Osteoblast (primary cell): ENCODE measurements at places on chromosomes 1 and 21. TPM values are rescaled to one million over a fixed set of nuclear protein-coding genes. Genes with fewer than 3 reads are reported as not detected.

DNA sequence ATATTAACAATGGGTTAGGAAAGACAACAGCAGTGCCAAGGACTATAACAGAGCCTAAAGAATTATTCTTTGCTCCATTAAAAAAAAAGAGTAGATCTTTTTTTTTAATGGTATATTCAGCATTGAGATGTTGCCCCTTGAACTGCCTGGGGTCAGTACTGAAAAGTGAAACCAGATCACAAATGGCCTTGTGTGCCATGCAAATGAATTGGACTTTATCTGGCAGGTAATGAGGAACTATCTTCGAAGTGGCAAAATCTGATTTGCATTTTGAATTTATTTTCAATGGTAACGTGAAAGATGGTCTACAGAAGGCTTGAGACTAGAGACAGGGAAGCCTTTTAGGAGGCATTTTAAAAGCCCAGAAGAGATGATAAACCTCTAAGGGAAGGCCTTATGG, 21.4 kb upstream of the PKN2 start:
- no peak for DNase-seq

DNA sequence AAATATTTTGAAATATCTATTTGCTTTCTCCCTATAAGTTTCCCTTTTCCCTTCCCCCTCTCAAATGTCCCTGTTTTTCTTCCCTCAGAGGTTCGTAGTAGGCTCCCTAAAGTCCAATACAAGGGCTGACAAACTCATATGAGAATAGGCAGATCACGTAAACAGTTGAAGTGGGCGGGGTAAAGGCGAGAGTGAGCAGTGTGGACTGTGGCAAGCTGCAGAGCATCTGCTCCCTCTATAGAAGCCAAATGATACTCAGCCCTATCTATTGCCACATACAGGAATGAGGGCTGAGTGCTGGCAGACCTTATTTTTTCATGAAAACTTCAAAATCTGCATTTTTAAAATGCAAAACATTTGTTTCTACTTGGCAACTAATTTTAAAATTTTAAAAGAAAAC, 26.3 kb downstream of the PRDX6 start:
- no peak for DNase-seq

DNA sequence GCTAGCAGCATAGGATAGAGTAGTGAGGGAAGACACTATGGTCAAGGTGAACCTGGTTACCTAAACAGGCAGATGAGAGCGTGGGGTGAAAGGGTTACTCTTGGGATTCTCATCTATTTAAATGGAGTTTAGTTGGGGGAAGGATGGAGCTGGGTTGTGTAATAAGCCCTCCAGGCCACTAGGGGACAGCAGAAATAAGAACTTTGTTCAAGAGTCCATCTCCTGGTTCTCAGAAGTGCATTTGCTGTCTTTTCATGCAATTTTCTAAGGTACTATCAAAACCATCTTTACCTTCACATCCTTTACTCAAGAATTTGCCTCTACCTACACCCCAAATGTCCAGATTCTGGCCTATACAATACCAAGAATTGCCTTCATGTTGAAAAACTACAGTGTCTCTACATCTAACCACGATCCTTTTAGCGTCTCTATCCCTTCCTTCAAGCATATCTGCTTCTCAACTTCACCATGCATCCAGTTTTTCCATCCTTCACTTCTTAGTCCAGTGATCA, 28.0 kb downstream of the SLAMF1 start:
- DNase-seq = no peak

- DNase-seq = no peak
Measured at GRCh38 chr1:217063172-217063908, 340.1 kb upstream of the ESRRG start.

DNA sequence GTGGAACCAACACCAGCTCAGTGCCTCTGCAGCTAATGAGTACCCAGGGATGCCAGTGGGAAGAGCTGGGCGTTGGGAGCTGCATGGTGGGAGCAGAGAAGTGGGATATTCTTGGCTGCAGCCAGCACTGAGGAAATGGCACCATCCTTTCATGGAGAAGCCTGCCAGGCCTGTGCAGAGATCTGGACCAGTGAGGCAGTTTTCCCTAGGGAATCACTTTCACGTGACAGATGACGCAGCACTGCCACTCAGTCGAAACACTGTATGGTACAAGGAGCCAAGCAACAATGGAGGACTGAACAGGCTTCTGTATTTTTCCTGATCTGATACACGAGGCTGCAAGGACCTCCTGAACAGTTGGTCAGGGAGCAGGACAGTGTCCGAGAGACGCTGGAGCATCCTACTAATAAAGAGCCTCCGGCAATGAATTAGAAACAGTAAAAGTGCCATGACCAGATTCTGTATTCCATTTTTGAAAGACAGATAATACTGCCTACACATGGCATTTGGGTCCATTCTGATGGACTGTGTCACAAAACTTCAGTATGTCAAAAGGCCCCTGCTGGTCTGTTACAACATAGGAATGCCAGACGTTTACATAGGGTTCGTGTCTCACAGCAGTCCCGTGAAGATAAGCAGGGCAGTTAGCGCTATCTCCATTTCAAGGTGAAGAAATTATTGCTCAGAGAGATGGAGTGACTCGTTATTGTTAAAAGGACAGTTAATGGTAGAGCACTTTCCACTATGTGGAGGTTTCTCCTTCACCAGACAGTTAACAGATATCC, 44.0 kb upstream of the LMO4 start:
- no peak for DNase-seq

GRCh38 chr1:181089676-181090544, 1.4 kb downstream of the IER5 start:
- peak; percentile 74 for DNase-seq

- DNase-seq = no peak
Measured at GRCh38 chr1:84303314-84303830, 1.9 kb downstream of the SAMD13 start.

DNA sequence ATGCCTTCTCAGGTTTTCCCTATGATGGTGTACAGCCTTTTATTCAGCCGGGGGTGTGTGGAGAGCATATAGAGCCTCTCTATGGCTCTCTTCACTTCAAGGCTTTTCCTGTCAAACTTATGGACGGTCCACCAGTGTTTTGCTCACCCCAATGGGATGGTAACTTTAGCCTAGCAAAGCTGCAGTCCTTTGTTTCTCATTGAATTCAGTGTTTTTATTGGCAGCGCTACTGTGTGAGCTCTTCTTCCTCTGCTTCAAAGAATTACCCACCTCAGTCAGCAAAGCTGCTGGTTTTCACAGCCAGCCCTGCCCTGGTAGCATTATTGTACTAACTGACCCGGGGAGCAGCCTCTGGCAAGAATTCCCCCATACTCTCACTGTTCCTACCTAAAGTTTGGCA, 145.3 kb upstream of the RRP15 start:
- DNase-seq = peak; percentile 19

Gene CFHR3
- 0.36 TPM in 1 of 2 replicates, not detected in the other for total RNA-seq

Gene C1orf116
- total RNA-seq = not detected in 2 replicates

Gene CFAP74
- not detected in 2 replicates for total RNA-seq

Gene TMPRSS15
- not detected in 2 replicates for total RNA-seq

Gene SHISA4
- total RNA-seq = 25.3 and 27.1 TPM in 2 replicates

Gene HES3
- total RNA-seq = not detected in 2 replicates

Gene OPTC
- not detected in 2 replicates for total RNA-seq
